ENCODE measurements at places on chromosomes 1 and 21. TPM values are rescaled to one million over a fixed set of nuclear protein-coding genes. Genes with fewer than 3 reads are reported as not detected.

The TEDDM1 gene
- not detected for polyA plus RNA-seq

The AZIN2 gene
- polyA plus RNA-seq, result 9.1 TPM

The GCSAML gene
- not detected for polyA plus RNA-seq

The CTSE gene
- polyA plus RNA-seq, result 0.68 TPM

The KLHDC7A gene
- polyA plus RNA-seq, result not detected

The DISC1 gene
- polyA plus RNA-seq, result 0.42 TPM

The S100A11 gene
- 4,125 TPM for polyA plus RNA-seq

The NR5A2 gene
- polyA plus RNA-seq, result 0.05 TPM

The CD1C gene
- not detected for polyA plus RNA-seq

The CD101 gene
- 0.86 TPM for polyA plus RNA-seq

The KCNJ6 gene
- not detected for polyA plus RNA-seq

The LRRN2 gene
- polyA plus RNA-seq, result not detected

The PROX1 gene
- polyA plus RNA-seq, result 0.24 TPM

The S100A7 gene
- 31.2 TPM for polyA plus RNA-seq

The OLFML2B gene
- not detected for polyA plus RNA-seq

The HCRTR1 gene
- polyA plus RNA-seq, result not detected

The IRF6 gene
- polyA plus RNA-seq, result 476 TPM

The ZBTB8A gene
- polyA plus RNA-seq, result 5.3 TPM

The TUT4 gene
- 27.5 TPM for polyA plus RNA-seq

The TGFBR3 gene
- 1.2 TPM for polyA plus RNA-seq

The PODN gene
- not detected for polyA plus RNA-seq

The ANKRD34A gene
- polyA plus RNA-seq, result 0.66 TPM

The PGLYRP3 gene
- polyA plus RNA-seq, result 1.9 TPM

The AMIGO1 gene
- polyA plus RNA-seq, result 0.24 TPM

The PPOX gene
- polyA plus RNA-seq, result 12.2 TPM

The LGR6 gene
- polyA plus RNA-seq, result 0.42 TPM
